ENCODE measurements at places on chromosomes 11 and 22.

GRCh38 chr11:95684170-95684569, 105.4 kb downstream of the FAM76B start:
- no peak for DNase-seq

GRCh38 chr11:65002706-65003105, 5.9 kb upstream of the BATF2 start:
- DNase-seq: no peak

- DNase-seq: no peak
These were observed 108.9 kb downstream of the ARHGAP8 start for GRCh38 chr22:44861245-44861644.

DNA sequence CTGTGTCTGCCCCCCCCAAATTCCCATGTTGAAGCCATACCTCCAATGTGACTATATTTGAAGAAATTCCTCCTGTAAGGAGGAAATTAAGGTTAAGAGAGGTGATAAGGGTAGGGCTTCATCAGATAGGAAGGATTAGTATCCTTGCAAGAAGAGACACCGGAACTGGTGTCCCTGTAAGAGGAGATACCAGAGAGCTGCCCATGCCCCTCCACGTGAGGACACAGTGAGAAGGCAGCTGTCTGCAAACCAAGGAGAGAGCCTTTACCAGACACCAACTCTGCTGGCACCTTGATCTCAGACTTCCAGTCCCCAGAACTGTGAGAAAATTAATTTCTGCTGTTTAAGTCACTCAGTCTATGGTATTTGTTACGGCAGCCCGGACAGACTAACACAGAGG, 109.3 kb downstream of the ARFGAP2 start:
- DNase-seq: no peak

GRCh38 chr11:97815667-97816066, 1205.1 kb upstream of the CNTN5 start:
- DNase-seq: no peak

DNA sequence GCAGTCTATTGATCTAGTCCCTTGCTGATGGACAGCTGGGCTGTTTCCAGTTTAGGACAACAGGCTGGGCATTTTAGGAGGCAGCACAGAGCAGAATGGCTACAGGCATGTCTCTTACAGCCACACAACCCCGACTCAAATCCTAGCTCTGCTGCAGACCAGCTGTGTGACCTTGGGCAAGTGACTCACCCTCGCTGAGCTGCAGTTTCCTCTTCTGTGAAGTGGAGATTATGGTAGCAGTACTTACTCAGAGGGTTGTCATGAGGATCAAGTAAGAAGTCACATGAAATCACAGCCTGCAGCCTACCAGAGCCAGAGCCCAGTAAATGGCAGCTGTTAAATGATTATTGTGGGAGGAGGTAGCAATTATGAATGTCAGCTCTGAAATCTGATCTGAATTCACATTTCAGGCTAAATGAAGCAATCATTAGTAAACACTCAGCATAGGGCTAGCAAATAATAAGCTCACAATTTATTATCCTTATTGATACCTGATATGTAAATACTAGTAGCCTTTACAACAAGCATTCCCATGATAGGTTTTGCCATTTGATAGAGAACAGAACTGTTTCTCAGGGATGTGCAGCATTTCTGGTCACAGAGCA, 58.9 kb downstream of the MYEOV start:
- peak; percentile 97 for DNase-seq

DNA sequence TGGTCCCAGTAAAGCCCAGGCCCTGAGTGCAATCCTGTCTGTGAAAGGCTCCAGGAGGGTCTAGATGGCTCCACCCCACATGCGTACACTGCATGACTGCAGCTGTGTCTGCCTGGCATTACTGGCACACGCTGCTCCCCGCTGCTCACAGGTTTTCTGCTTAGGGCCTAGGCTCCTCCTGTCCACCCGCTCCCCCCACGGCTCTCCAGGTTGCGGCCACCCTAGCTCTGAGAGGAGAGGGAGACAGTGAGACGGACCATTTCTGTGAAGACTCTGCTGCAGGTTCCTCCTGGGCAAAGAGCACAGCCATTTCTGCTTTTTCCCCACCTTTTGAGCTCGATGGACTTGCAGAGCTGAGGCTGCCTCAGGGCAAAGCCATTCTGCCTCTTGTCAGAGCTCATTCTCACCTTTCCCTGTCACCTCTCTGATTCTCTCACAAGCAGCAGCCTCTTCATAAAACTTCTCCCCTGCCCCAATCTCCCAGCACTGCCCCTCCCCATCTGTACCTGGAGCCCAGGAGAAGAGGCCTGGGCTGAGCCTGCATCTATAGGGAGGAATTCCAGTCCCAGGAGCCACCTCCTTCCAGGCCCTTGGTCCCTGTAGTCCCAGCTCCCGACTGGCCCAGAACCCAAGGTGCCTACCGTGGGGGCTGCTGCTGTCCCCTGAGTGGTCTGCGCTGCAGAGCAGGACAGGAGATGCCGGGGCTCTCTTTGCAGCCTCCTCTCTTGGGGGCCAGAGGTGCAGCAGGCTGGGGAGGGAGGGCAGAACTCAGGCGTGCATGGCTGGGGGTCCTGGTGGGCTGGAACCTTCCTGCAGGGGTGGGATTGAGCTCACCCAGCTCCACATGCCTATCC, 433.7 kb upstream of the B3GAT1 start:
- DNase-seq: no peak

- DNase-seq: peak; percentile 94
These were observed 83.9 kb upstream of the SNX19 start for GRCh38 chr11:130999992-131000770.

DNA sequence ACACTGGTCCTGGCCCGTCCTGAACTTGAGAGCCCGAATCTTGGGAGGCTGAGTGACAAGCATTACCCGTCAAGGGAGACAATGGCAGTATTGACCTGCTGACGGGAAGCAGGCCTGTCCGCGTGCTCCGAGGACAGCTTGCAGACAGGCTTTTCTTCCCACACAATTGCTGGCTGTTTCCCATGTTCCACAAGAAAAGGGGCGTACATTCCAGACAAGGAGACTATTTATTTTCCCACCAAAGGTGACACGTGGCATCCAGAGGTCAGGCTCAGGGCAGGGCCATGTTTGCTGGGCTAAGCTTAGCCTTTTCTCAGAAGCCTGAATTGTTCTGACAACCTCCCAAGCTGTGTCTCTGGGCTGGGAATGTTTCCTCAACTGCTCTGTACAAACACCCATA, 86.9 kb upstream of the SPON1 start:
- no peak for DNase-seq

DNA sequence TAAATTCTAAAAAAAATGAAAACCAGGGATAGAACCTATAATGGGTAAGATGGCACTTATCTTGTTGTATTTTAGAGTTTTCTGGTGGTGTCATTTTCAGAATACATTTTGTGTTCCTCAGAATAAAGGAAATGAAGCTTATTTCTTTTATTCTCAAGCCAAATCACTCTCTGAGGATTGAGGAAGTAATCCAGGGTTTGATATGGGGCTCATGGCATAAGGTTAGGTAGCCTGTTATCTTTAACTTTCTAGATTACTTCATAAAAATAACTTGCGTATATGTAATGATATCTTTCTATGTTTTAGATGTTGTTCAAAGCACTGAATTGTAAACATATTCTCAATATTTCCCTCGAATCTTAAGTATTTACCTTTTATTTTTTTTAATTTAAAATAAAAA, 33.5 kb downstream of the PDE3B start:
- no peak for DNase-seq

DNA sequence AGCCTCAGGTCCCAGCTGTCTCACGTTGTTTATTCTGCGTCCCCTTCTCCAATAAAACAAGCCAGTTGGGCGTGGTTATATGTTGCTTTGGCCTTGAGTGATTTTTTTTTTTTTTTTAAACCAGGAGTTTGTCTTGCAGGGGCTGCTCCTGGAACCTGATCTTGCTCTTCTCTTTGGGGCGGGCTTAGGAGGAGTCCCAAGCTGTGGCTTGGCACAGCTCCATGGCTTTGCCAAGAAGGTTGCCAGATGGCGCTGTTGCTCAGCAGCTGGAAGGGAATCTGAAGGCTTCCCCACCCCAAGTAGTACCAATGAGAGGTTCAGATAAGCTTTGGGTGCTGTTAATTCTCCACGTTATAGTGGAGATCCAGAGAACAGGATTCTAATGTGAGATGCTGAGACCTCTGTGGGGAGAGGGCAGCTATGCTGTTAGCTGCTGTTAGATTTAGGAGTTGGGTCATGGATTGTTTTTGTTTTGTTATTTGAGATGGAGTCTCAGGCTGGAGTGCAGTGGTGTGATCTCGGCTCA, 2.0 kb upstream of the FERMT3 start:
- peak; percentile 97 for DNase-seq

- peak; percentile 1 for DNase-seq
These were observed 926 bp downstream of the PGR start for GRCh38 chr11:101128571-101129202.

- no peak for DNase-seq
These were observed 13.4 kb downstream of the CPT1A start for GRCh38 chr11:68828155-68828931.

GRCh38 chr11:64655941-64656601, 65.1 kb downstream of the SLC22A12 start:
- DNase-seq: peak; percentile 41

DNA sequence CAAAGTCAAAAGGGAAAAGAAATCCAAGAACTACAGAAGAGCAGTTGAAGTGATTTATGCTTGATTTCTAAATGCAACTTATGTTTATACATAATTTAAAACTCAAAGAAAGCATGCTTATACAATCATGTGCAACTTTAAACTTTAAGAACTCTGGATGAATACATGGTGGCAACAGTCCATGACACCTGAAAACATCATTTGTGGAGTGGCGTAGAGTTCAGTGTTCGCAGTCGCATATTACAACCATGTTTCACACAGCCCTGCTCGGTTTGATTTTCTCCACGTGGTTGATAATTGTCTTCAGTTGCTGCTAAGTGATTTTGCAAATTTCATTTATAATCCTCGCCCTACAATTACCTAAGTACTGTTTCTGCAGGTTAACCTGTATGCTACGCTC, 45.4 kb downstream of the DKK3 start:
- DNase-seq: no peak

DNA sequence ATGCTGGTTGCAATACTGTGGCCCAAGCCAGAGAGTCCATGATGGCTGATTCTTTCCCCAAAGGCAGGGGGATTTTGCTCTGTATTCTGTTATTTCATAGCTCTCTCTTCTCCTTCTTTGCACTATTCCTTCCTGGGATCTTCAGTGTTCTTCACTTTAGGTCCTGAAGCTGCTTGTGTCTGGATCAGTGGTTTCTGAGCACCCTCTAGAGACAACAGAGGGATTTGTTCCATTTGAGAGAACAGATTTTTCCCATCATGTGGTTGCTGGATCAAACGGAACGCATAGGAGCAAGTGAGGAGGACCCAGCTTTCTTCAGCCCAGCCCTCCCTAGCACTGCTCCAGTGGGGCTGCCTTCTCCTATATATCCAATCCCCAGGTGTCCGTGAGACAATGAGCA, 68.7 kb upstream of the SYN3 start:
- DNase-seq: no peak

DNA sequence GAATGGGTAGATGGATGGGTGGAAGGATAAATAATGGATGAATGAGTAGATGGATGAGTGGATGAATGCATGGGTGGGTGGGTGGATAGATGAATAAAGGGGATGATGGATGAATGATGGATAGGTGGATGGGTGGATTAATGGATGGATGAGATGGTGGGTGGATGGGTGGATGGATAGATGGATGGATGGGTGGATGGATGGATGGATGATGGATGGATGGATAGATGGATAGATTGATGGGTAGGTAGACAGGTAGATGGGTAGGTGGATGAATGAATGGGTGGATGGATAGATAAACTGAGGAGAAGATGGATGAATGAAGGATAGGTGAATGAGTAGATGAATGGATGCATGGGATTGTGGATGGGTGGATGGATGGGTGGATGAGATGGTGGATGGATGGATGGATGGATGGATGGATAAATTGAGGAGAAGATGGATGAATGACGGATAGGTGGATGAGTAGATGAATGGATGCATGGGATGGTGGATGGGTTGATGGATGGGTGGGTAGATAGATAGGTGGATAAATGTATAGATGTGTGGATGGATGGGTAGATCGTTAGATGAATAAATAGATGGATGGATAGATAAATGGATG, 331.3 kb downstream of the MN1 start:
- no peak for DNase-seq

GRCh38 chr22:48838846-48839730, 988.6 kb downstream of the BRD1 start:
- no peak for DNase-seq

- DNase-seq: peak; percentile 52
These were observed 5.6 kb downstream of the PLAAT3 start for GRCh38 chr11:63608353-63609345.

DNA sequence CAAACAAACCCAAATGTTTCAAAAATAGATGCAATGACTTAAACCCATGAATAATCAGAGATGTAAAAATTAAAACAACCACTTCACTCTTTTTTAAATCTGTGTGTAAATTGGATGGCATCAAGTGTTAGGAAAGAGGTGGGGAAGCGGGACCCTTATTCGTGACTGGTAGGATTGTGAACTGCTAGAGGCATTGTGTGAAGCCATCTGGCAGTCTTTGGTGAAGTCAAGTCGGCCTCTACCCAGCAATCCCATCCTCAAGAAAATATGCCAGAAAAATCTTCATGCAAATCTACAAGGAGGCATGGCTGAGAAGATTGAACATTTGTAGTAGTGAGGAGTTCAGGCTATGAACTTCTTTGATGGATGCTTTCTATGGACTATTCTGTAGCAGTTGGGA, 114.6 kb upstream of the C11orf87 start:
- DNase-seq: no peak

GRCh38 chr11:47899801-47900200, 51.7 kb upstream of the NUP160 start:
- no peak for DNase-seq

- DNase-seq: no peak
These were observed 74.4 kb upstream of the PPARA start for GRCh38 chr22:46075764-46076531.

- DNase-seq: no peak
These were observed 211.4 kb downstream of the ETS1 start for GRCh38 chr11:128375961-128376360.

- no peak for DNase-seq
These were observed 46.3 kb downstream of the IGLL1 start for GRCh38 chr22:23533771-23534191.

DNA sequence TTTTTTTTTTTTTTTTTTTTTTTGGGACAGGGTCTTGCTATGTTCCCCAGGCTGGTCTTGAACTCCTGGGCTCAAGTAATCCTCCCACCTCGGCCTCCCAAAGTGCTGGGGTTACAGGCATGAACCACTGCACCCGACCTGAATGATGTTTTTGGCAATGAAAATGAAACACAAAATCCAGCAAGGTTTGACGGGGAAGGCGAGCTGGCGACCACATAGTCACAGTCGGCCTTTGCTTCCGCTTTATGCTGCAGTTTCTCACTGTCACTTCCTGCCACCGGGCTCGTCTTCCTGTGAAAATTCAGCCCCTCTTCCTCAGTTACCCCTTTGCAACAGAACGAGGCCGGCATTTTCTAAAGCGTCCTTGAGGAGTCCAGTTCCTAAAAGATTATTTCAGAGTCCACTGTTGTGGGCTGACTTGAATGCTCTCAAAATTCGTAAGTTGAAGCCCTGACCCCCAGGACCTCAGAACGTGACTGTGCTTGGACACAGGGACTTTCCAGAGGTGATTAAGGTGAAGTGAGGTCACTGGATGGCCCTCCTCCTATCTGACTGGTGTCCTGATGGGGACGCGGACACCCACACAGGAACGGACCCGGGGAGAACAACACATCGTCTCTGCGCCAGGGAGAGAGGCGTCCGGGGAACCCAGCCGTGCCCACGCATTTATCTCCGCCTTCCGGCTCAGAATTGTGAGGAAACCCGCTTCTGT, 2.9 kb upstream of the BID start:
- no peak for DNase-seq

All from foreskin fibroblast (primary cell).